ENCODE measurements at places on chromosomes 16 and 17. TPM values are rescaled to one million over a fixed set of nuclear protein-coding genes. Genes with fewer than 3 reads are reported as not detected.

DNA sequence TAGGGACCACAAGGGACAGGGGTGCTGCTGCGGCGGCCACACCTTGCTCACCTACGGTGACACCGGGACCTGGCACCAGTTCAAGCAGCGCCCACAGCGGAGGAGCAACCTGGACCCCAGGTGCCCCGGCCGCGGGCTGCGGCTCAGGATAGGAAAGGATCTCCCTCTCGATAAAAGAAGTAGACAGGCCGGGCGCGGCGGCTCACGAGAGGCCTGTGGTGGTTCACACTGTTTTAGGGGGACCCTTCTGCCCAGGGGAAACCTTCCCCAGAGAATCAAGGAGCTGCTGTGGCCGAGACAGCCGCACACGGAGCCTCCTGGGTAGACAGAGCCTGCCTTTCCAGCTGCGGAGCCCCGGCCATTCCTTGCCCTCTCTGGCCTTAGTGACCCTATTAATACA is 17.9 kb upstream of the ATP2A3 start:
- H3K4me3 ChIP-seq, result no peak overlapping the region
- DNase-seq, result peak; percentile 44
- no peak overlapping the region for H3K27ac ChIP-seq

VEZF1 gene
- total RNA-seq, result 73.5 TPM

IRX3 gene
- 108 TPM for total RNA-seq

DNA sequence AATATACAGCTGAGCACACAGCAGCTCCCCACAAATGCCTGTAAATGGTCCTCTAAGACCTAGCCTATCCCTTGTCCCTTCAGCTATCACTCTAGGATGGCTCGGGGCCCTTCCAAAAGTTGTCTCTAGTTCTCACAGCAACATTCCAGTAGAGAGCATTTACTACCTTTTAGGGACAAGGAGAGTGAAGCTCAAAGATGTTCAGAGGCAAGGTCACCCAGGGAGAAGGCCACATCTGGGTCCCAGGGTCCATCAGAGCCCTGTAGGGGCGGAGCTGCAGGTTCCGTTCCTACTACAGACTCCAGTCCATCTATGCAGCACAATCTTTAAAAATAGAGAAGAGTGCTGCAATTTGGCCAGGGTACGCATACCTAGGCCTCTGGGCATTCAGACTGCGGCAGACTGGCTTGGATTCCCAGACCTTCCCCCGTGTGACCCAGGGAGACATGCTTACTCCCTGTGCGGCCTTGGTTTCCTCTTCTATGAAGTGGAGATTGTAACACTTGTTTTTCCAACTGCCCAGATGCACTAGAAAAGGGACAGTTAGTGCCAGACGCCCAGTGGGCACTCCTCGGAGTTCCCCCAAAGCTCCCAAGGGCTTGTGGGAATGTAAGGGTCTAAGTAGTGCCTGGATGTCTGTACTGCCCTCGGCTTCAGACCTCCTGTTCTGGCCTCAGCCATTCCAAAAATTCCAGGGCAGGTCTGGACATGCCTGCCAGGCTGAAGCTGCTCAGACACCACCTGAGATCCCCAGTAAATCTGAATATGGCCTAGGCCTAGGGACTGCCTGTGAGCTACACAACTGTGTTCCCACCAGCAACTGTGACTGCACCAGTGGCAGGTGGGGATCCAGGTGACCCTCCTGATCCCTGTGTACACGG is 2.5 kb downstream of the SLC12A4 start:
- no peaks in the 10 kb centered on the region for H3K27me3 ChIP-seq
- no peak for DNase-seq
- peaks cover 72% of the 10 kb centered on the region for H3K4me1 ChIP-seq

DNA sequence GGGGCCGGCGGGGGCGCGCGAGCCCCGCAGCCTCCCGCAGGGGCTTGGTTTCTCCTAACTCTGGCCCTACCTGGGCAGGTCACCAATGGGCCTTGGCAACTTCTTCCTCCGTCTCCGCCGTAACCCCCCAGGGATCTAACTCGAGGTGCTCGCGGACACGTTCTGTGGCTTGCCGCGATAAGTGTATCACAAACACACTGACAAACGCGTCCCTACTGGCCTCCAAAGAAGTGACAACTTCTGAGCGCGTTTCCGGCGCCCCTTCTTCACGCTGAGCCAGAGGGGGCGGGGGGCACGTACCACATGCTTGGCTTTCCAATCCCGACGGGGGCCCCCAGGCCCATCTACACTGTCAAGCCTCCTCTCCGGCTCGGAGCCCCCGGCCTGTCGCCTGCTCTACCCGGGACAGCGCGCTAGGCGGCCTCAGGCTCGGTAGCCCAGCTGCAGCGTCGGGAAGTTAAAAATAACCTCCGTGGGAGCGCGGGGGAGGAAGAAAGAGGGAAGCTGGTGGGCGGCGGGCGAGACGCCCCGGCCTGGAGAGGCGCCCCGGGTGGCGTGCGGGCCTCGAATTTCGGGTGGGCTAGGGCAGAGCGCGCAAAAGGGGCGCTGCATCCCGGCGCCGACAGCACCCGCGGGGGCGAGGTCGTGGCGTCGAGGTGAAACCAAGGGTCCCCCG is 725 bp upstream of the SPHK1 start:
- peak; percentile 70 for DNase-seq
- peak overlapping the region; percentile 70 for H3K4me3 ChIP-seq
- peak overlapping the region; percentile 81 for H3K27ac ChIP-seq
- no peaks in the 10 kb centered on the region for H3K27me3 ChIP-seq
- H3K36me3 ChIP-seq, result no peaks in the 10 kb centered on the region

DNA sequence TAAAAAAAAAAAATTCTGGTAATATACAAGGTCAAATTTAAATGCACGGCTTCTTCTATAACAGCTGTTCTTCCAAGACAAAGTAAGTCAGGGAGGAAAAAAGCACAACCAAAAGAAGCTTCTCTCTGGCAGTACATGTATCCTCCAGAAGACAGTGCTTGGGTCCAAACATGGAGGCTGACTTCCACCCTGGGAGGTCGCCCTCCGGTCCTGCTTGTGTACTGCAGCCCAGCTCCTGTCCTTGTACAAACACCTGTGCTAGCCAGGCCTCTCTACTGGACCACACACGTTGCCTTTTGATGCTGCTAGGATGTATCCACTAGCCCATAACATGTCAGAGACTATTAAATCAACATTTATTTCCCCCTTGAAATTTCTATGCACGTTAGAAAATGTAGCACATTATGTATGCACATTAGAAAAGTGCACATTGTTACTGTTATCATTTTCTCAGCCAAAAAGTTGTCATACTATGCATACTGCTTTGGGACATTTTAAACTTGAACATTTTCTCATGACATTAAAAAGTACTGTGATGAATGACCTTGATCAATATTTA is 21.9 kb downstream of the TEKT3 start:
- H3K27me3 ChIP-seq, result no peaks in the 10 kb centered on the region
- no peak for DNase-seq
- no peak overlapping the region for H3K4me3 ChIP-seq
- H3K4me1 ChIP-seq, result no peaks in the 10 kb centered on the region
- H3K36me3 ChIP-seq, result no peaks in the 10 kb centered on the region

- DNase-seq, result no peak
- no peak overlapping the region for H3K4me3 ChIP-seq
- no peaks in the 10 kb centered on the region for H3K4me1 ChIP-seq
Measured at GRCh38 chr17:79168486-79169055, 93.9 kb downstream of the ENGASE start.

ZSWIM7 gene
- total RNA-seq, result 21.3 TPM

DNA sequence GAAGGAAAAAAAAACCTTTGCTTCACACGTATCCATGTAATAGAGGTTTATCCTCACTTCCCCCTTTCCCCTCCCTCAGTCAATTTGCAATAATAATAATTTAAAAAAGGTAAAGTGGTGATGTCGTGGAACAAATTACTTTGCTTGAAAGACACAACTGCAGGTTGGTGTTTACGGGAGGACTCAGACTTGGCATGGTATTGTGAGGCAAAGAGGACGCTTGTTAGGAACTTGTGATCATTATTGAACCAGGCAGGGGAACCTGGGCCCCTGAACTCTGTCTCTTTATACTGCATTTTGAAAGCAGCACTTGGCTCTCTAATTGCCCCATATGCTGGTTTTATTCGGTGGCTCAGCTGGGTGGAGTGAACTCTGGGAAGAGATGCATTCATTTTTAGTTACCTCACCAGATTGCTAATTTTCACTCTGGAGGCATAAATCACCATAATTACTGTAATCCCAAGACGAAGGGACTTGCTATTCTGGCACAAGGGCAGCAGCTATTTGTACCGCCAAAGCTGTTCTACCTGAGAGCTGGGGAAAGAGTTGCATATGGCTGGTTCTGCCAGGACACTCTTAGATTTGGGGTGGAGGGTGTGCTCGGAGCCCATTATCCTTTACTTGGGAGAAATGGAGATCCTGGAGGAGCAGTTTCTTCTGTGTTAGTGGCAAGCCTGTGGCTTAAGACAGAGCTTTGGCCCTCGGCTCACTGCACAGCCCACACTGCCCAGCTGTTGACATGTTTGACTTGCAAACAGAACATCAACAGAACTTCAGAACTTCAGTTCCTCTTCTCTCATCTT is 5.7 kb upstream of the DHX8 start:
- H3K27me3 ChIP-seq, result no peaks in the 10 kb centered on the region
- H3K36me3 ChIP-seq, result no peaks in the 10 kb centered on the region
- DNase-seq, result no peak
- peaks cover 3% of the 10 kb centered on the region for H3K4me1 ChIP-seq
- no peak overlapping the region for H3K4me3 ChIP-seq

DNA sequence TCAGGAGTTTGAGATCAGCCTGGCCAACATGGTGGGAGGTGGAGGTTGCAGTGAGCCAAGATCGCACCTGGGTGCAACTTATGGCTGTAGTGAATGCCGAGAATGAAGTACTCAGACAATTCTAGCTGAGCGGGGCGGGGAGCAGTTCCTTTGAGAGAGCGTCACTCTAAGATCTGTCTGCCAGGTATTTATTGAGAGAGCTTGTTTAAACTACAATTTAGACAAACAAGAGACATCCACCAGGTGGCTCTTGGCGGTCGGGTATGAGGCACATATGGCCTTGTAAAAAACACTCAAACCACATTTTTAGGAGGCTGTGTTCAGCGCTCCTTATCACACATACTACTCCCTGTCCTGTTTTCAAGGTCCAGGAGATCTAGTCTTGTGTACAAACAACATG is 40.6 kb upstream of the CDH1 start:
- H3K36me3 ChIP-seq, result no peaks in the 10 kb centered on the region
- no peaks in the 10 kb centered on the region for H3K27me3 ChIP-seq
- H3K27ac ChIP-seq, result no peak overlapping the region
- peaks cover 10% of the 10 kb centered on the region for H3K4me1 ChIP-seq
- no peak overlapping the region for H3K4me3 ChIP-seq
- DNase-seq, result peak; percentile 30

CNTNAP4 gene
- not detected for total RNA-seq

DNA sequence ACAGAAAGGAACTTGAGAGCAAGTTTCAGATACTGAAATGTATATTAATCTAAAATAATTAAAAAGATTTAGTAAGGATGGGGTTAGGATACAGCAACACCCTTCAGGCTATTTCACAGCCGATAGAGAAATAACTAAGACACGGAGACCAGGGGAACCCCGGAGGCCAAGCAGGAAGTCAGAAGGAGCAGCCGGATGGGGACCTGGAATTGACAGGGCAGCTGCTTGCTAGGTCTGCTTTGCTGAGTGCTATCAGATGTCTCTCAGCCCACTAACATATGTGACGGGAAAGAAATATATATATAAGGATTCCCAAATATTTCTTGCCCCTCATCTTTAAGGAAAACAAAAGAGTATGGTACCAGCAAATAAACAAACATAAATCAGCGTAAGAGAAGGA is 154.1 kb upstream of the CDH5 start:
- H3K36me3 ChIP-seq, result no peaks in the 10 kb centered on the region
- no peak for DNase-seq
- no peaks in the 10 kb centered on the region for H3K4me1 ChIP-seq
- no peak overlapping the region for H3K4me3 ChIP-seq
- H3K27ac ChIP-seq, result no peak overlapping the region
- H3K27me3 ChIP-seq, result no peaks in the 10 kb centered on the region

DNA sequence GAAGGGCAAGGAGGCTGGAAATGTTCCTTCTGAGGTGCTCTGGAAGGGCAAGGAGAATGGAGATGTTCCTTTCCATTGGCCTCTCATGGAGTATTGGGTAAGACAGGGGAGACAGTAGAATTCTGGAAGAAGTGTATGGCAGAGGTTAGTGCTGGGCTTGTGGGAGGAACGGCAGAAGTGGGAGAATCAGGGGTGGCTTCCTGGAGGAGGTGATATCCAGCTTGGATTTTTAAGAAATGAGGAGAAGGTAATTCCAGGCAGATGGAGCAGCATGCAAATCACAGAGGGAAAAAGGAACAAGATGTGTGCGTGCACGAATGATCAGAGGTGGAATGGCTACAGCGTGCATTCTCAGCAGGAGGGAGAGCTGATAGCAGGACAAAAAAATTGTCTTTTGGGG is 45.1 kb upstream of the ASIC2 start:
- no peak overlapping the region for H3K4me3 ChIP-seq
- H3K27ac ChIP-seq, result no peak overlapping the region
- DNase-seq, result no peak

HOXB9 gene
- not detected for total RNA-seq

DNA sequence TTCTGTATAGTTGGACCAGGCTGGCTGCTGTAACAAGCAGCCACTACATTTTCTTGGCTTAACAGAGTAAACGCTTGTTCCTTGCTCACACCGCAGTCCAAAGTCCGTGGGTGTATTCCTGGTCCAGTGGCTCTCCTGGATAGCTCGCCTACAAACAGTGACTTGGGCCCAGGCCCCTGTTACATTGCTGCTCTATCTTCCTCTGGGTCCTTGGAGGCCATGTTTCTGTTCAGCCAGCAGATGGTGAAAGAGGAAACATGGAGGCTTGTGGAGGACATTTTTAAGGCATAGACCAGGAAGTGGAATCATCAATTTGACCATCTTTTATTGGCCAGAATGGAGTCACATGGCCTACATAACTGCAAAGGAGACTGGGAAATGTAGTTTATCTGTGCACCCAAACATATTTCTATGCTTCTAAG is 55.1 kb downstream of the ATP2C2 start:
- no peaks in the 10 kb centered on the region for H3K4me1 ChIP-seq
- H3K27ac ChIP-seq, result no peak overlapping the region
- peak; percentile 8 for DNase-seq

KCNJ18 gene
- not detected for total RNA-seq

- H3K36me3 ChIP-seq, result no peaks in the 10 kb centered on the region
- no peaks in the 10 kb centered on the region for H3K27me3 ChIP-seq
- H3K4me3 ChIP-seq, result no peak overlapping the region
- H3K4me1 ChIP-seq, result no peaks in the 10 kb centered on the region
- no peak overlapping the region for H3K27ac ChIP-seq
Measured at GRCh38 chr16:14028202-14028601, 42.9 kb upstream of the MRTFB start.

CLEC19A gene
- not detected for total RNA-seq

KRTAP4-9 gene
- not detected for total RNA-seq

DNA sequence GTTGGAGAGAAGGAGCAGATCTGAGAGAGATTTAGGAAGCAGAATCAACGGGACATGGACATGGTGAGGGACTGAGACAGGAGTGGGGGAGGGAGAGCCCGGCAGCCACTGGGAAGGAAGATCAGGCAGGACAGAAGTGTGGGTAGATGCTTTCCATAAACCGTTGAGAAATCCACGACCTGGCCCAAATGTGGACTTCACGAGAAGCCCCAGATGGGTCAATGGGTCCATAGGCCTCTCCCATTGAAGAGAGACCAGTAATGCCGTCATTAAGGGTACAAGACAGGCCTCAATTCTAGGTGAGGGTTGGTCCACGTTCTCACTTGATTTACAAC is 530 bp upstream of the CCL22 start:
- H3K4me1 ChIP-seq, result no peaks in the 10 kb centered on the region
- no peak for DNase-seq
- H3K27ac ChIP-seq, result no peak overlapping the region
- H3K36me3 ChIP-seq, result no peaks in the 10 kb centered on the region
- H3K27me3 ChIP-seq, result no peaks in the 10 kb centered on the region

CARD14 gene
- total RNA-seq, result 0.50 TPM

All from lower lobe of right lung (tissue), 2 donors.